Fibroblast of skin of abdomen (primary cell): ENCODE measurements at places on chromosomes 6 and 20.

DNA sequence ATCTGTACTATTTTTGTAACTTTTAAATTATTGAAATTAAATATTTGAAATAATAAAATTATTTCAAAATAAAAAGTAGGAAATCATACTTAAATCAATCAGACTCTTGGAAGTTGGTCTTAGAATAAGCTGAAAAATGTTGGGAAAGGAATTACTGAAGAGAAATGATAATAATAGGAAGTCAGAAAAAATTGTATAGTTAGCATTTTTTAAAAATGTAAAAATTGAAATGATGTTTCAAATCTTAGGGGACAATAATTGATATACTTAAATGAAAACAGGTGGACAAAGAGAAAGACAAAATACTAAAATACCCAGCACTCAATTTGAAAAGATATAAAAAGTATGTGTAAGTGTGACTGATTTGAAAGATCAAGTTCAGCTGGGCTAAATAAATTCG lies 186.1 kb downstream of the BMP2 start:
- DNase-seq: no peak

DNA sequence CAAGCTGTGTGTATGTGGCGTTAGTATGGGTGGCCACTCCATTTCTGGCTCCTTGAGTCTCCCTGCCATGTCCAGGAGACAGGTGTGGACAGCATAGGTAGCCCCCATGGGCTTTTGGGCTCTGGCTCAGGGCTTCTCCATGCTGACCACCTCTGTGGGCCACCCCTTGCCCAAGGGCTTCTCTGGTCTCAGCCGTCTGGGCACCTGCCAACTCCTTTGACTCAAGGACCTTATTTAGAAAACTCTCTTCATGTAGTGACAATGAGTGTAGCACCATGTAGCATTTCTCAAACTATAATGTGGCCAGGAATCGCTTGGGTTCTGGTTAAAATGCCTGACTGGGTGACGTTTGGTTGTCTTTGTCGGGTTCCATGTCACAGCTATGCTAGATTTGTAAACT lies 5.1 kb upstream of the GTSF1L start:
- DNase-seq: no peak

DNA sequence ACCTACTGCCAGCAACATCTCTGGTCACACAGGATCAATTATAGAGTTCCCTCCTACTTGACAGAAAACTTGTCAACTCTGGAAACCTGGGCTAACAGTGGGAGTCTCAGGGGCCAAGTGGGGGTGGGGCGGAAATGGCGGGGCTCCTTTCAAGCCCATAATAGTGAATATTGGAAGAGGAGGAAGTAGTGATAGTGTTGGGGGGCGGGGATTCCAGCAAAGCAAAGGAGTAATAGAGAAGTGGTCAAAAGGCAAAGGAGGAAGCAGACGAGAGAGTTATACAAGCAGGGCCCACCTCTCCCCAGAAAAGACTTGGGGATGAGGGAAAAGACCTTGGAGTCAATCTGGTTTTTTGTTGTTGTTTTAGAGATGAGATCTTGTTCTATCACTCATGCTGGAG lies 2.1 kb downstream of the DEF6 start:
- no peak for DNase-seq

- no peak for DNase-seq
These were observed 2.1 kb downstream of the CNR1 start for GRCh38 chr6:88164061-88164460.

GRCh38 chr6:10465629-10466499 lies 51.0 kb upstream of the TFAP2A start:
- DNase-seq: peak; percentile 10

- DNase-seq: peak; percentile 6
These were observed 85.7 kb downstream of the SHLD1 start for GRCh38 chr20:5835871-5836270.

DNA sequence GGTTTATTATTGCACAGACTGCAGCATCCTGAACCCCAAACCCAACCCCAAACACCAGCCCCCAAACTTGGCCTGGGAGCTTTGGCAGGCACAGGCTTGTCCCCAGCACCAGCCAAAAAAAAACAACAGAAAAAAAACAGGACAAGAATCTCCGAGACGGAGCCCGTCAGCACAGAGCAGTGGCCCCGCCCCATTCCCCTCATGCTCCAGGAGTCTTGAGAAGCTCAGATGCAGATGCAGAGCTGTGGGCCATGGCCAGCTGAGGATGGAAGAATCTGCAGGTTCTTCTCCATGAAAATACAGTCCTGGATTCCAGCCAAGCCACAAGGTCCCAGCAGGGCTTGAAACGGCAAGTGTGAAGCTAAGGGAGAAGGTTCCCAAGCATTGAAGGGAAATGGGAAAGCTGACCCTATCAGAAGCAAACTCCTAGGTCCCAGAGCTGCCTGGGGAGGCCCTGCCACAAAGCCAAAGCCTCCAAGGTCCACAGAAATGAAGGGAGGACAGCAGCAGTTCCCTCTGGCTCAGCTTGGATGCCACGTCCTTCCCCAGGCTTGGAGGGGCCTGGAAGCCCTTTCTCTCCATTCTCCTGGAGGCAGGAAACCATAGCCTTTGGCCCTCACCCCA lies 75.2 kb downstream of the JPH2 start:
- peak; percentile 61 for DNase-seq

- DNase-seq: no peak
These were observed 281.5 kb downstream of the THBS2 start for GRCh38 chr6:168972128-168972527.

- no peak for DNase-seq
These were observed 48.6 kb downstream of the FIG4 start for GRCh38 chr6:109739686-109740085.

GRCh38 chr20:62822788-62823651 lies 6.2 kb downstream of the COL9A3 start:
- no peak for DNase-seq

DNA sequence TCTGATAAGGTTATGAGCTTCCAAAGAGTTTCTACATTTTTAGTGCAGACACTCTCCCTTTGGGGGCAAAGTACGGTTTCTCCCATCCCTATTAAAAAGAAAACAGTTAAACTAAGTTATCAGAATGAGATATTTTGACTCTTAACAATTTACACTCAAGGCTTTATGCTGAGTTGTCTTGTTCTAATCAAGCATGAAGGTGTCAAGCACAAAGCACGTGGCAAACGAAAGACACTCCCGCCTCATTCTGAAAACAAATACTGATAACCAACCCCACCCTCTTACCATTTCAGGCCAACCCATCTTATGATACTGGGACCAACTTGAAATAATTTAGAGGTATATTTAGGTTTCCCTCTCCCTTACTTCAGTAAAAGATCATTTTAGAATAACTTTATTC lies 24.3 kb downstream of the OR14J1 start:
- no peak for DNase-seq

DNA sequence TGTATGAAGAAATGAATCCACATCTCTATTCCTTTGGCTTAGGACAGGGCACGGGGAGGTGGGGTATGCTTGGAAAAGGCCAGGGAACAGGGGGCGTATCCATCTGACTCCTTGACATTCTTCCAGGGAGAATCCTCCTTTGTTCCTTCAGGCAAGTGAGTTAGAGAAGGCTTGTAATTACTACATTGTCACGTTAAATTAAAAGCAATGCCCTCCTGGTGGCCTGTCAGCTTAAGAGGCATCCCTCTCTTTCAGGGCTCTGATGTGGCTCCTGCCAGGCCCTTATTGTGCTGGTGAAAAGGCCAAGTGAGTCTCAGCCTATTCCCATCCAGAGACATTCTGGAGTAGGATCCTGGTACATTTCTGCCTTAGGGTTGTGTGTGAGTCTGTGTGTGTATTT lies 128.3 kb downstream of the FOXA2 start:
- no peak for DNase-seq

- DNase-seq: no peak
These were observed 28.6 kb upstream of the EZR start for GRCh38 chr6:158847786-158848185.

- DNase-seq: peak; percentile 19
These were observed 1.1 kb downstream of the PCSK2 start for GRCh38 chr20:17227669-17228623.

GRCh38 chr20:21534453-21534852 lies 20.6 kb upstream of the NKX2-2 start:
- no peak for DNase-seq

GRCh38 chr6:35973670-35974222 lies 50.7 kb downstream of the SLC26A8 start:
- no peak for DNase-seq

DNA sequence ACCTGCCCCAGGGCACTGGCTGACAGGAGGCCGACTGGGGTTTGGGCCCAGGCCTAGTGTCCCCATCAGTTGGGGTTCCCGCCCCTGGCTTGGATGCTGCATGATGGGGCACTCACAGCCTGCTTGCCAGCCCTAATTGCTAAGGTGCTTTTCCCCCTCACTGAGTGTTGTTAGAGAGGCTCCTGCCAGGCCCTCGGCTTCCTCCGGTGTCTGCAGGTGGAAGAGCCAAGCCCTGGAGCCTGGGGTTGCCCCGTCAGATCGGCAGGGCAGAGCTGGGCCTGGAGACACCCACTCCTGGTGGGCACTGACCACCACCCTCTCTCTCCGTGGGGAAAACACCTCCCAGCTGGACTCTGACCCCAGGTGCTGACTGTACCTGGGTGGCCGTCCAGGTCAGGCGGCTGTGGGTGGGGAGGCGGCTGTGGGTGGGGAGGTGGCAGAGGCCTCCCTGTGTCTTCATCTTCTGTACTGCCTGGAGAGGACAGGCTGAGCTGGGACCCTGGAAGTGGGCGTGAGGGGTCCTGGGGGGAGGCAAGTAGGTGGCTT lies 6.0 kb upstream of the CABLES2 start:
- no peak for DNase-seq

DNA sequence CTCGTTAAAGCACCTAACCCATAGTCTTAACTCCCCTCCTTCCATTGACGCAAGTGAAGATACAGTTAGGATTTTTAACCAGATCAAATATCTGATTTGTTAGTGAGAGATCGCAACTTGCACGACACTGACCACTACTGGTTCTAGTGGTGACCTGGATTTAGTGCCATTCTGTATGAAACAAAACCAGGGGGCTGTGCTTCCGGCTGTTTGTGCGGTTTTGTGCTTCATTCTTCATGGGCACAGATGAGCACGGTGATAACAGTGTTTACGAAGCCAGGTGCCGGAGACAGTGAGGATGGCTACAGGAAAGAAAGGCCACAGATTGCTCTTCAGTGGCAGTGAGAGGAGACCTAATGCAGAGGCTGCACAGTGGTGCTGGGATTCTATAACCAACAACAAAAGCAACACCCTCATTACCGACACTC lies 75.5 kb downstream of the NOL4L start:
- no peak for DNase-seq

DNA sequence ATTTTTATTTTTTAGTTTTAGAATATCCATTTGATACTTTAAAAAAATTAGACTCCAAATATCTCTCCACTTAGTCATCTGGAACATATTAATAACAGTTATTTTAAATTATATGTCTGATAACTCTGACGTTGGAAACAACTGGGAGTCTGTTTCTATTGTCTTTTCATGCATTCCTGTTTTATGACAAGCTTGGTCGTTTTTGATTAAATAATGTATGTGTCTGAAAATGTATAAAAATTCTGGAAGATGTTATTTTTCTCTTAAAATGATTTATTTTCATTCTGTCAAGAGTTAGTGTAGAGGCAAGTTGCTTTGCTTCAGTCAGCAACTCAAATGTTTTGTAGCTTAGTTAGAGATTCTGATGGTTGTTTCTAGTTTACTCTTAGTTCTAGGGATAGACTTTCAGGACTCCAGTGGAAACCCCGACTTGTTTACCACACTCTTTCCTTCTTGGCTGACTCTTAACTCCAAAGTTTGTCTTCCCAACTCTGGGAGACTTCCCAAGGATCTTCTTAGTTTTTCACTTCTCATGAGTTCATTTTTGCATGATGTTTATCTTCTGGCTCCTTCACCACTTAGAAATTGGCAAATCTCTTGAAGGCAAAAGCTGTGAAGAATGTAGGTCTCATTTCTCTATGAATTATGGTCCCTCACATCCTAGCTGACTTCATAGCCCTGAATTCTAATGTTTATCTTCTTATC lies 190.9 kb downstream of the LAMA2 start:
- DNase-seq: peak; percentile 9

DNA sequence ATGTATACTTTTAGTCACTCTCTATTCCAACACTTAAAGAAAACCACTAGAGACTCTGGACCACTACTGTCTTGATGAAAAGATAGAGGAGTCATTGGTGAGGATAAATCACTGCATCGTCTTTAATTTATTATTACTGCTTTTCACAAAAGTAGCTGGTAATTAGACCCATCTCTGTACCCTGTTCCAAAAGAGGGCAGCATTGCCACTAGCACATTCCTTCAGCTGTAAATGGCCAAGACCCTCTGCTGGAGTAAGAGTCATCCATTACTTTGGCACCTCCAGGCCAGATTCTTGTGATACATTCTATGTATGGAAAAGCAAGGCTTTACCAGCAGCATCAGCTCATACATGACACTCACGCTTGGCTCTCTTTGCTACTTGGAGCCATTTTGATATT lies 49.5 kb upstream of the PREP start:
- no peak for DNase-seq

GRCh38 chr6:143270026-143270425 lies 180.5 kb downstream of the ADAT2 start:
- peak; percentile 82 for DNase-seq

DNA sequence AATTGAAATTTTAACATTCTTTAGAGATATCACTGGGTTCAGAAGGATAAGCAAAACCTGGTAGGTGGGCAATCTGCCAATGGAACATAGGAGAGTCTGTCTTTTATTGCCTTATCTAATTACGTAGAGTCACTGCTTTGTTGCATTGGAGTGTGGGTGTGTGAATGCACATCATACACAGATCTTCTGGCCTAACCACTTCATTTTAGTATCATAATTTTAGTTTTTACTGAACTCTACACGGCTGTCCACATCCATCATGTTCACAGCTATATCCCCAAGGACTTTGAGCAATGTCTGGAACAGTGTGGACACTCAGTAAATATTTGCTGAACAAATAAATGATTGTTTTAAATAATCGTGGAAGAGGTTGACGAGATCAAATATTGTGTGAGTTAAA lies 104.6 kb upstream of the AKIRIN2 start:
- no peak for DNase-seq

GRCh38 chr20:46564241-46564957 lies 13.9 kb upstream of the OCSTAMP start:
- no peak for DNase-seq

GRCh38 chr6:15511248-15512125 lies 151.3 kb downstream of the DTNBP1 start:
- no peak for DNase-seq

DNA sequence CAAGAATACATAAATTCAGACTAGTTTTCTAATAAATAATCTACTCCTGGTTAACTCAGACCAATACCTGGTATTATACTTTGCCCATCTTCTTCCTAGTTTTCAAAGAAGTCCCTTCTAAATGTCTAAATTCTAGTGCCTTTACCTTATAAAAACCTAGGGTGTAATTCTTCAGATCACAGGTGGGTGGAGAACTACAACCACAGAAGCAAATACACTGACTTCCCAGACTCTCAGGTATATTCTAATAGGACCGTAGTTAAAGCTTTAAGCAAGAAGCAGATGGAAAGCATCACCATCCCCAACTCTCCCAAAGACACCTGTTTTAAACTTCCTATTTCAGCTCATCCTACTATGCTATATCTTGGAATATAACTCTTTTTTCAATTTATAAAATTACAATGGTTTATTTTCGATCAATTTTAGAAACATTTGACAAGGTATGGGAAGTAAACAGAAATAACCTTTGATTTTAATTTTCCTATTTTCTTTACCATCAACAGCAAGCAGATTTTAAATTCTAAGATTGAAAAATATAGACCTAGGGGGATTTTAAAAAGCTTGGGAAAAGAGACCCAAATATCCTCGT lies 15.8 kb downstream of the MAN1A1 start:
- no peak for DNase-seq

GRCh38 chr6:26215585-26216358 lies 128.5 kb downstream of the HFE start:
- peak; percentile 29 for DNase-seq

- DNase-seq: no peak
These were observed 175.9 kb downstream of the ZDHHC14 start for GRCh38 chr6:157556671-157557430.
